ENCODE measurements at places on chromosomes 1 and 21. TPM values are rescaled to one million over a fixed set of nuclear protein-coding genes. Genes with fewer than 3 reads are reported as not detected.

Gene KCNK2
- 2.0 TPM for total RNA-seq

Gene TRIM17
- not detected for total RNA-seq

Gene HES4
- total RNA-seq, result 8.4 TPM

Gene PHC2
- total RNA-seq, result 61.7 TPM

Gene PEF1
- total RNA-seq, result 49.4 TPM

Gene RXRG
- 53.3 TPM for total RNA-seq

Gene OR6K3
- total RNA-seq, result not detected

Gene RBP7
- not detected for total RNA-seq

Gene CAPN9
- total RNA-seq, result not detected

Gene RIMS3
- 2.6 TPM for total RNA-seq

Gene ELAPOR1
- not detected for total RNA-seq

Gene TSPAN1
- not detected for total RNA-seq

Gene TNNT2
- total RNA-seq, result not detected

Gene CXADR
- 25.9 TPM for total RNA-seq

Gene KDF1
- not detected for total RNA-seq

Gene SLC6A9
- total RNA-seq, result 0.77 TPM

Gene RIMKLA
- 0.35 TPM for total RNA-seq

Gene OR2L2
- total RNA-seq, result not detected

Gene SERTAD4
- 2.7 TPM for total RNA-seq

Gene NID1
- total RNA-seq, result 0.21 TPM

Gene CELA2A
- not detected for total RNA-seq

Gene HMCN1
- total RNA-seq, result 150 TPM

Gene LIN28A
- not detected for total RNA-seq

Gene LRRC7
- total RNA-seq, result not detected

Gene STMN1
- 99.5 TPM for total RNA-seq

Measured in SK-MEL-5 (cell line).